ENCODE measurements at places on chromosomes 11 and 22. TPM values are rescaled to one million over a fixed set of nuclear protein-coding genes. Genes with fewer than 3 reads are reported as not detected.

GRCh38 chr11:123170929-123171328, 24.1 kb downstream of the CLMP start:
- H3K4me3 ChIP-seq = no peak overlapping the region
- H3K4me1 ChIP-seq = no peaks in the 10 kb centered on the region
- no peak for DNase-seq
- no peaks in the 10 kb centered on the region for H3K36me3 ChIP-seq
- no peaks in the 10 kb centered on the region for H3K27me3 ChIP-seq
- H3K27ac ChIP-seq = no peak overlapping the region

- H3K27me3 ChIP-seq = no peaks in the 10 kb centered on the region
- H3K4me3 ChIP-seq = no peak overlapping the region
- no peaks in the 10 kb centered on the region for H3K4me1 ChIP-seq
- H3K36me3 ChIP-seq = no peaks in the 10 kb centered on the region
- DNase-seq = no peak
Observed at GRCh38 chr11:48033918-48034341, 53.6 kb downstream of the PTPRJ start.

DNA sequence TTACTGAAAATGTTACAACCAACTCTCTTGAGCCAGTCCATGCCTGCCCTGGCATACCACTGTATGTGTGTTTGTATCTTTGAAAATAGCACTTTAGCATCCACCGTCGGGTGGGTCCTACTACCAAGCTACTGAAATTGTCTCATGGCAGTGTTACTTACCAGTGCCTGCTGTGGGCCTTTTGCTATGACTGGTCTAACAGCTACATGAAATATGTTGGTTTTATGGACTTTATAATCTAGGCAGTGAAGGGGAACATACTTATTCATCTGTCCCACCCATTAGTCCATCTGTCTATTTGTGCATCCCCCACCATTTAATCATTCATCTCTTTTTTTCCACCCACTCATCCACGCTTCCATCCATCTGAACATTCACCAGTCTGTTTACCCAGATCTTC, 106.0 kb downstream of the NAV2 start:
- no peaks in the 10 kb centered on the region for H3K27me3 ChIP-seq
- no peaks in the 10 kb centered on the region for H3K4me1 ChIP-seq
- no peak overlapping the region for H3K4me3 ChIP-seq
- no peaks in the 10 kb centered on the region for H3K36me3 ChIP-seq
- DNase-seq = no peak
- no peak overlapping the region for H3K27ac ChIP-seq

DNA sequence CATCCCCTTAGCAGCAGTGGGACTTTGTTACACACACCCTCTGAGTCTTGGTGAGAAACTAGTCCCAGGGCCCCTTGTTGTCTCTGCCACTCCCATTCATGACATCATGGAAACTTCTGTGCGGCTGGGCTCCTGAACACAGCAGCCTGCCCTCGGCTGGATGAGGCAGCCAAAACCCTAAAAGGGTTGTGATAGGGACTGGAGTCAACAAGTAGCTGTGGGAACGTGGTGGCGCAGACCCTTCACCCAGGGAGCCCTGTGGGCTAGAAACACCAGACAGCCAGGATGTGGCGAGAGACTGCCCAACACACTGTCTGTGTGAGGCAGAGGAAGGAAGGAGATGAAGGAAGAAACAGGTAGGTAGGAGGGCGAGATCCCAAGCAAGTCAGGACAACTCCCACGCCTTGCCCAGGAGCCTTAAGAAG, 3.9 kb downstream of the CD3D start:
- H3K27me3 ChIP-seq = no peaks in the 10 kb centered on the region
- H3K4me3 ChIP-seq = no peak overlapping the region
- no peak overlapping the region for H3K27ac ChIP-seq
- DNase-seq = no peak
- no peaks in the 10 kb centered on the region for H3K4me1 ChIP-seq
- H3K36me3 ChIP-seq = no peaks in the 10 kb centered on the region

DNA sequence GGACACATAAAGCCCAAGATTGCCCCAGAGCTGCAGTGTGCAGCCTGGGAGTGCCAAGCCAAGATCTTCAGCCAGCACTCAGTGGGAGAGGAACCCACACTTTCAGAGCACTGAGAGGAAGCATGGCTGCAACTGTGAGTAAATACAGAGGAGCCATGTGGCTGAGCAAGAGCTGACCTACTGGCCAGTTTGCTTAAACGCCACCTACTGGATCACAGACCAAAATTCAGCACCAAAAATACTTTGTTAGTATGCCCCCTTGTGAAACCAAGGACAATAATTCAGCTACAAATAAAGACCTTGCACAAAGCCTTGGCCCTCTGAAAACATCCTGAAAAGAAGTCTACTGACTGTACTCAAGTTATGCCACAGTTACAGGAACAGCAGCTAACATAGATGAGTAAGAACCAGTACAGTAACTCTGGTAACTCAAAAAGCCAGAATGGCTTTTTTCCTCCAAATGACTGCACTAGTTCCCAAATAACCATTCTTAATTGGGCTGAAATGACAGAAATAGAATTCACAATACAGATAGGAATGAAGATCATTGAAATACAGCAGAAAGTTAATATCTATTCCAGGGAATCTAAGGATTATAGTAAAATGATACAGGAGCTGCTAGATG, 10.1 kb upstream of the OR4A15 start:
- H3K27me3 ChIP-seq = no peaks in the 10 kb centered on the region
- DNase-seq = no peak
- no peaks in the 10 kb centered on the region for H3K4me1 ChIP-seq
- no peak overlapping the region for H3K4me3 ChIP-seq
- no peak overlapping the region for H3K27ac ChIP-seq

DNA sequence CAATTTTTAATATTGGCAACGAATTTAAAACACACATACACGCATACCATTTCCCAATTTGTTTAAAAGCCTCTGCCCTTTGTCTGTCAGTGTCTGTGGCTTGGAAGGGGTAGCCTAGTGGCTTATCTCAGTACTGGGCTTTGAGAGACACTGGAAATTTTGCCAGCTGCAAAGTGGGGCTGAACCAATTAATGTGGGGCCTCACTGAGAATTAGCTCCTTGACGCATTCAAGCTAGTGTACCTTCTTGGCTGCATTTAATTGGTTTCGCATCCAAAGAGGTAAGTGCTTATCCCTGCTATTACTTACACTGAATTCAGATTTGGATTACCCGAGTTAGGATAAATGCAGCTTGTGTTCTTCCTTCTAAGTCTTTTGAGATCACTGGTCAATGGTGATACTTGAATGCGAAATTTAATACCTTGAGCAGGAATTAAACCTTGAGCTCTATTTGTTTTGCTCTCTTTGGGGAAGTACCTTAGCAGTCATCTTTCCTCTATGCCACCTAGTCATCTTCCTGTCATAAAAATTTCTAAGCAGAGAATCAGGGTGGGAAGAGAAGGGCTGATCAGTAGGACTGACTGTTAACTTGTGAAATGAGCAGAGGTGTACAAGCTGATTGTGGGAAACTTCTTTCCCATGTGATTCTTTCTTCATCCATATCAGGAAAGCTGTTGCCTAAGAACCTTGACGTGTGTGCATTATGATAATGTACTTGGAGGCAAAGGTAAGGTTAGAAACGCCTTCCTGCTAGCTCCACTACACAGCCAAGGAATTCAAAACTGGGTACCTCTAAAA, 187.7 kb upstream of the E2F8 start:
- no peak overlapping the region for H3K27ac ChIP-seq
- H3K4me3 ChIP-seq = no peak overlapping the region
- no peaks in the 10 kb centered on the region for H3K27me3 ChIP-seq
- H3K36me3 ChIP-seq = no peaks in the 10 kb centered on the region

GRCh38 chr11:93568726-93569125, 25.5 kb upstream of the SMCO4 start:
- H3K4me3 ChIP-seq = no peak overlapping the region
- H3K36me3 ChIP-seq = no peaks in the 10 kb centered on the region
- no peaks in the 10 kb centered on the region for H3K4me1 ChIP-seq
- no peak for DNase-seq

GRCh38 chr11:69395287-69395686, 86.2 kb upstream of the LINC01488 start:
- no peaks in the 10 kb centered on the region for H3K4me1 ChIP-seq
- H3K4me3 ChIP-seq = no peak overlapping the region
- no peak overlapping the region for H3K27ac ChIP-seq
- no peaks in the 10 kb centered on the region for H3K27me3 ChIP-seq
- DNase-seq = no peak
- no peaks in the 10 kb centered on the region for H3K36me3 ChIP-seq

DNA sequence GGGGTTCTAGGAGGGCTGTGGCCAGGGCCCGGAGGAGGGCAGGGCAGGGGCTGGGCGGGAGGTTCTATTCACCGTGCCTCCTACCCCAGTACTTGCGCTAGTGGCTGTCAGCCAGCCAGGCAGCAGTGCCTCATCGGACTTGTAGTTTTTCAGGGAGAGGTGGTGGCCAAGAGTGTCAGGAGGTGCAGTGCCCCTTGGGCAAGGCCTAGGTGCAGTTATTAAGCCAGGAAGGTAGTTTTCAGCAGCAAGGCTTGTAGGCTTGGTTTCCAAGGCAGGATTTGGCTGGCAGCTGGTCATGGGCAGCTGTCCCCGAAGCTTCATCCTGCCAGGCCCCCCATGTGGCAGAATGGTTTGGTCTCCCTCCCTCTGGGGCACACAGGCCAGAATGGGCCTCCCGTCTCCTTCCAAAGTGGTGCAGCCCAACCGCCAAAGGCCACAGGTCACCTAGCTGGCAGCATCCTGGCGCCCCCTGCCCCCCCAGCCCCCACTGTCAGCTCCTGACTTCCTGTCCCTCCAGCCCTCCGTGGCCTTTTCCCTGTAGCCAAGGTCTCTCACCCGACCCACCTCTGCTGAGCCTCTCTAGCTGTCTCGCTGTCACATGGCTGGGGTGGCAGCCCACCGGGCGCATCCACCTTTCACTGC, 8.5 kb downstream of the CCDC88B start:
- no peak for DNase-seq
- H3K36me3 ChIP-seq = no peaks in the 10 kb centered on the region
- no peaks in the 10 kb centered on the region for H3K27me3 ChIP-seq
- H3K4me1 ChIP-seq = no peaks in the 10 kb centered on the region
- H3K4me3 ChIP-seq = no peak overlapping the region

DNA sequence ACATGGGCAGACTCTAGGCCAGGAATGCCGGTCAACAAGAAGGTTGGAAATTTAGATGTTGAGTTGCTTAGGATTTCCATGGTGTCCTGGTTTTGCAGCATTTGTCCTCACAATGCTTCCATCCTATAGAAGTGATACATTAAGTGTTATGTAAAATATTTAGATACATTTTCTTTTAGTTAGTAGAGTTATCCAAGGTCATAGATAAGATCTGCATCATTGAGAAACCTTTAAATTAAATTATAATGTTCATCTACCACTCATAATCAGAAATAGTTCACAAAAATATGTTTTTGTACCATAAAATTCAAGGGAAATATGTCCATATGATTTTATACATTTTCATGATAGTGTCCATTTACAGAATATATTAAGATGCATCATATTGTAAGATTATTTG, at the start of gene OR51F1:
TSS of gene OR51F1 (minus strand) at position 101 of the 400 bp plus-strand sequence. CDS start at position 101, 0 bp downstream.
- no peaks in the 10 kb centered on the region for H3K36me3 ChIP-seq
- H3K4me3 ChIP-seq = no peak within 1 kb of the TSS
- H3K4me1 ChIP-seq = no peaks in the 10 kb centered on the region
- DNase-seq = no peak

DNA sequence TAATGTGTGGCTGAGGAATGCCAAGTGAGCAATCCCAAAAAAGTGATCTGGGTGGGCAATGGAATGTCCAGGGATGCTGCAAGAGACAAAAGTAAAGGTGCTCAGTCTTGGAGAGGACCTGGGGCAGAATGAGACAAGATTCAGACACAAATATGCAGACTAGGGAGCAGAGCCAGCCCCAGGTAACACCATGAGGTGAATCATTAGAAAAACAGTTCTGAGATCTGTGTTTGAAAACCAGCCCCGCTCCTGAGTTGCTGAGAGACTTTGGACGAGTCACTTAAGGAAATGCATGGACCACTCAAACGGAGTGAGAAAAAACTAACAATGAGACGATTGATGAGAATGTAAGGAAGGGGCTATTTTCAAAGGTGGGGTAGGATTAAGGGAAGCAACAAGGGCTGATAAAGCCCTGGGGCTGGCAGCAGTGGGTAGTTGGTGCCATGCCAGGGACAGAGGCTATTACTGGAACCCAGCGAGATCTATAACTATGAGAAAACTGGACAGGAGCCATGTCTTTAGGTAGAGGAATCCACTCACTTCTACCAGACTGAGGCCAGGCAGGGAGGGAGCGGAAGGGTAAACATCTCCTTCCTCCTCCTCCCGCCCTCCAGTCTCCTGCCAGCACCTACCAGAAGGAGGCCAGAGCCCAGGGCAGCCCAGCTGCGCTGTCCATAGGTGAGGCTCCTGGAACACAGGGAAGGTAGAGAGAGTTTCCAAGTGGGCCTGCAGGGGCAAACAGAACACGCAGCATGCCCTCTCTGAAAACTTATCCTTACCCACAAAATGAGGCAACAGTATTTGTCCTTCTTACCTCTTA, 130.4 kb upstream of the TEAD1 start:
- no peak overlapping the region for H3K4me3 ChIP-seq
- no peak for DNase-seq
- no peaks in the 10 kb centered on the region for H3K27me3 ChIP-seq

DNA sequence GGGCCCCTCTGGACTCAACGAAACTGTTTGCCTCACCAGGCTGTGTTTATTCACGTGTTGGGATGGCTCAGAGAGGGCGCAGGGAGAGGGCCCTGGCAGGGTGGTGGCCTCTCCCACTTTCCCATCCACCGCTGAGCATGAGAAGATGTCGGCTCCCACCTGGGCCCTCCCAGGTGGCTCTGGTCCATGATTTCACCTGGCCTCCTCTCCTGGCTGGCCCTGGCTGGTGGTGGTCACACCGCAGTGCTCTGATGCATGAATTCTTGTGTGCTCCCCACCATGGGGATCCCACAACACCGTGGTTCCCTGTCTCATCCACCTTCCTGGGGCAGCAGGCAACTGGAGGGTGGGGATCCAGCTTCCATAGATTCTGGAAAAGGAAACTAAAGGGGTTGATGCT, 13.4 kb downstream of the RTL6 start:
- DNase-seq = no peak
- H3K27me3 ChIP-seq = no peaks in the 10 kb centered on the region
- no peak overlapping the region for H3K4me3 ChIP-seq
- no peak overlapping the region for H3K27ac ChIP-seq
- H3K4me1 ChIP-seq = no peaks in the 10 kb centered on the region

The DEPDC7 gene
- 1.3 TPM for total RNA-seq

The MFRP gene
- total RNA-seq = not detected

The MS4A15 gene
- total RNA-seq = not detected

The CAPRIN1 gene
- 118 TPM for total RNA-seq

The GLYATL2 gene
- total RNA-seq = not detected

The OR4P4 gene
- total RNA-seq = not detected

The DEUP1 gene
- total RNA-seq = not detected

The HSPB2 gene
- not detected for total RNA-seq

All from uterus (tissue), 4 donors.